Endodermal cell (in vitro differentiated cells): ENCODE measurements at places on chromosomes 5 and 9.
A peak's percentile ranks its signal among the peaks of the same experiment; 100 is the strongest.

DNA sequence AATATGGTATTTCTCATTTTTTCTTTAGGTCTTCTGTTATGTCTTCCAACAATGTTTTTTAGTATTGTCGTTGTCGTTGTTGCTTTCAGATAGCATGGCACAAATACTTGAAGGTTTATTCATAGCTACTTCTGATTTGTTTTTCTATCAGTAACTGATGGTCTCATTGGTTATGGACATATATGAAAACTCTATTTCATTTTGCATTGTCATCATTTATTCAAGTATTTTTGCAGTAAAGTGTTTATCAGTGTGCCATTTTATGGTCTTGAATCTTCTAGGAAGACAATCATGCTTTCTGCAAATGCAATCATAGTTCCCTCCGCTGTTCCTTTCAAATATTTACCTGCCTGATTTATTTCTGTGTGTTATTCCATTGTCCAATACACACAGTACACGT lies 44.0 kb upstream of the PRUNE2 start:
- no peak for DNase-seq

- DNase-seq = peak; percentile 68
Observed at GRCh38 chr5:176388003-176388443, 375 bp downstream of the NOP16 start.

- no peak for DNase-seq
Observed at GRCh38 chr9:136098844-136099243, 3.8 kb upstream of the NACC2 start.

- DNase-seq = no peak
Observed at GRCh38 chr9:90793729-90794128, 7.9 kb upstream of the SYK start.

DNA sequence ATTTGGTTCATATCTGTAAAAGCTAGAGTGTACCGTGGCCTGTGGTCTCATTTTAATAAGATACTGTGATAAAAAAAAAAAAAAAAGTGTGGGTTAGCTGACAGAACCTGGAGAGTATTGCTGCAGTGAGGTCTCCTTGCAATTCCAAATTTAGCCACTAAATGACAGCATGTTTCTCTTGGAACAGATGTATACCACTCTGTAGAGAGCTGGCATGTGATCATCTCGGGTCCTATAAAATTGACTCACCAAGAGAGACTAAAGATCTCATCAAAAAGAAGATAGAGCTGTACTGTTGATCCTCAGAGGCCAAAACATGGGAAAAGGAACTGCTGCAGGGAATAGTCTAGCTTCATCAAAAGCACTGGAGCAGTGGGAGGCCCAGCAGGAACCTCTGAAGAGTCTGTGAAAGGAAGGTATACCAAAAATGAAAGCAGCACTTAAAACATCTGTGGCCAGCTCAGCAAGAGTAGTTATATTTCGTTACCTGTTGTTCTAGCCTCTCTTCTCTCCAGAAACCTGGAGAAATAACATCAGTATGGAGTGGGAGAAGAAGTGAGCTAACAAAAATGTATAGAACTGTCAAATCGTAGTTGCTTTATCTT lies 826.8 kb downstream of the EFNA5 start:
- DNase-seq = peak; percentile 45

DNA sequence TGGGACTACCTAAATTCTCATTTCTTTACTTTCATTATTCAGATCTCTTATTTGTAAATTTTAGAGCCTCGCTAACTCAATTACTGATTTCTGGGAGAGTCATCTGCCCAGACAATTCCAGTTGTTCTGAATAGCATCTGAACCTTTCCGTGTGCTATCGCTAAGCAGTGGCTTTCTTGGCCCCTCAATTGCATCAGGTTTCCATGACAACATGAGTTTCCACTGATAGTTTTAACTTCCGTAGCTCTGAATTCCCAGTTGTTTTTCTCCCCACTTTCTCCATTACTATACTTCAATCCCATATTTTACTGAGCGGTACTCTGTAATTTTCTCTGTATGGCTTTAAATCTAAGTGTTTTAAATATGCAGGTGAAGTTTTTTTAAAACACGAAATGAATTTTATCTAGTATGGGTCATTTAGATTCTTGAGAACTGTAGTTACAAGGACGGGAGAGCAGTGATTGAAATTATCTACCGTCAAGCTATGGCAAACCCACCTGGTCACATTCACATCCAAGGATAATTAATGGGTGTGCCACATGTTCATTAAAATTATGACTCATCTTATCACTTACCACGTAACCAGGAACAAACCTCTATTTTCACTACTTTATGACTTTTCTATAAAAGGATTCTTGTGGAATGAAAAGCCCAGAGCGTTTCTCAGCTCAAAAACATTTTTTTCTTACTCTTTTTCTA lies 223.5 kb upstream of the PCSK5 start:
- no peak for DNase-seq

DNA sequence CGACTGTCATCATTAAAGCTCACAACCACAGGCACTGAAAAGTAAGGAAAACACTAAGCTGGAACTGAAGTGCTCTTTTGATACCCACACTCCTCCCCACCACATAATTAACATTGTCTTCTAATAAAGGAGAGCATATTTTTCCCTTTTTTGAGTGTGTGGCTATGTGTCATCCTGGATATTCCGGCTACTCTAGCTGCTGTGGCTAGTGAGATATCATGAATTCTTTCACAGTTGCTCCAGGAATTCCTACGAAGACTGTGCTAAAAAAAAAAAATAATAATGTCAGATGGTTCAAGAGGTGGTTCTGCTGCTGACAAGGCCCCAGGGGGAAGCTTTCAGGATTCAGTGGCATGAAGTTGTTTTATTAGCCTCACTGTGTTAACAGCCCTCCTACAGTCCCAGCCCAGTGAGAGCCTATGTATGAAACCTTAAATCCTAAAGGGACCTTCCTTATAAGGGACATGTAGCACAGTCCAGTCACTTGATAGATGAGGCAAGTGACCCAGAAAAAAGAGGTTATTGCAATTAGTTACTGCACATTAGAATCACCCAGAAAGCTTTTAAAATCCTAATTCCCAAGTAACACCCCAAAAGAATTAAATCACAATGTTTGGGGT lies 46.6 kb downstream of the TMEM252 start:
- DNase-seq = no peak

- DNase-seq = no peak
Observed at GRCh38 chr5:133905424-133905823, 63.0 kb downstream of the C5orf15 start.

- no peak for DNase-seq
Observed at GRCh38 chr5:41841325-41841724, 28.9 kb downstream of the OXCT1 start.

DNA sequence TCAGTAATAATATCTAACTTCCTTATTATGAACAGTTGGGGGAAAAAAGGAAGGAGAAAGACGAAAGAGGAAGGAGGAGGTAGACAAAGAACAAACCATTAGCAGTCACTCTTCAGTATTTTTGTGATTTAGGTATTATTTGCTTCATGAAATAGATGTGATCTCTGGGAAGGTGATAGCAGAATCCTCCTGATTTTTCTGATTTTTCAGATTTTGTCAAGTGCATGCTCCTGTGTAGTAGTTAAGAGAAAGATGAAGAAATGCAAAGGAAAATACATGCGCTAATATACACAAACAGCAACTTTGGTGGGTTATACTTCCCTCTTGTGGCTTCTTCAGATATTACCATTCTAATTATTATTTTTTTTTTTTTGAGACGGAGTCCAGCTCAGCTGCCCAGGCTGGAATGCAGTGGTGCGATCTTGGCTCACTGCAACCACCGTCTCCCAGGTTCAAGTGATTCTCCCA lies 31.6 kb downstream of the LMNB1 start:
- DNase-seq = no peak

- DNase-seq = no peak
Observed at GRCh38 chr5:136155761-136156160, 23.1 kb downstream of the SMAD5 start.

DNA sequence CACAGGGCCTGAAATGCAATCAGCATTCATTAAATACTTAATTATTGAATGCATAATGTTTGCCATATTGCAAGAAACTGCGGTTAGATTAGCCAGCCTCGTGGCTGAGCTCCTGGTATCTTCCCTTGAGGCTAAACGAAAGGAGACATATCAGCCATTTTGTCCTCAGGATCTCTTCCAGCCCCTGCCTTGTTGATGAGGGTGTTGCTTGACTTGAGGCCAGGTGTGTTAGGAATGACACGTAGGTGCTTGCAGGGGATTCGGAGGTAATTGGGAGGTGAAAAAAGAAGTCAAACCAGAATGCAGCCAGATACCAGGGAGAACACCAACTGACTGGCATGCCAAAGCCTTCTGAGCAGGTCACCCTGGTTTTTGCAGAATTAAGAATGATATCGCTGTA lies 12.5 kb downstream of the SH3RF2 start:
- DNase-seq = no peak

DNA sequence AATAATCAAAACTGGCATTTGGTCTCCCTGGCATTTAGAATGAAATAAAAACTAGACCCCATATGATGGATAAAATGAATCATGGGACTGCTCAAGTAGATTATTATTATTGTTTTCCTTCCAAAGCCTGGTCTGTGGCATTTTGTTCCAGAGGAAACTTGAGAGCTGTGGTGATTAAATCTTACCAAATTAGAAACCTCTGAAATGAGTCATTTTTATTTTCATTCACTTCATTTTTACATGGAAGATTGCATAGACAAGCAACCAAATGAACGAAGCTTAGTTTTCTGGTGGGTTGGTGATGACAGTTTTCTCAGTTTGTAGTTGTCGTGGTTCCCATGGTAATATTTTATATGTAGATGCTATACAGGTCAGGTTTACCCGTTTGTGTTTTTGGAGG lies 23.4 kb downstream of the PAM start:
- no peak for DNase-seq

GRCh38 chr5:16005225-16005624 lies 174.4 kb downstream of the MARCHF11 start:
- DNase-seq = no peak

GRCh38 chr5:123093111-123093600 lies 4.1 kb downstream of the PRDM6 start:
- DNase-seq = no peak

DNA sequence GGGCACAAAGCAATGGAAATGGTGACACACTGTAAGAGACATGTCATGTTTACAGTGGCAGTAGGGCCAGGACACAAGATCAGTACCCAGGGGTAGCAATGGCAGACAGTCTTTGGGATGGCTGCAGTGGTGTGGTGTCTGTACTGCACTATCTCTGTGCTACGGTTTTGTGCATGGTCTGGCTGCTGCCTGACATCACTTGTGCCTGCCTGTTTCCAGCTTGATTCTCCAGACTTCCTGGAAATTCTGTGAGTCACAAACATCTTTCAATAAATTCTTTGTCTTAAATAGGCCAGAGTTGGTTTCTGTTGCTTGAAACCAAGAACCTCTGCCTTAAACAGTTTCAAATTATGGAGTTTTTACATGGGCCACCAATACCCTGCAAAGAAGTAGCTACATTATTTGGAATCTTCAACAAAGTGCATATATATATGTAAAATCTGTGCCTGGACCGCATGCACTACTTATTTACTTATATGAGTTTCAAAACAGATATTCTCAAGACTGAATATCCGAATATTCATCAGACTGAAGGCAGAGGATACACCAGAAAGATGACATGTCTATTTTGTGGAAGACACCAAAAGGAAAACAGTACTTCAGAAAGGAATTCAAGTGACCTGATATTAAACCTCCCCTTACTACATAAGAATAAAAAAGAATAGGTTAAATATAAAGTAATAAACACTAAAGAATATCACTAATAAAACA lies 188.1 kb downstream of the RFX3 start:
- no peak for DNase-seq

GRCh38 chr9:109383356-109383755 lies 62.5 kb upstream of the EPB41L4B start:
- DNase-seq = no peak

GRCh38 chr9:106076711-106077110 lies 382.4 kb downstream of the TMEM38B start:
- no peak for DNase-seq

DNA sequence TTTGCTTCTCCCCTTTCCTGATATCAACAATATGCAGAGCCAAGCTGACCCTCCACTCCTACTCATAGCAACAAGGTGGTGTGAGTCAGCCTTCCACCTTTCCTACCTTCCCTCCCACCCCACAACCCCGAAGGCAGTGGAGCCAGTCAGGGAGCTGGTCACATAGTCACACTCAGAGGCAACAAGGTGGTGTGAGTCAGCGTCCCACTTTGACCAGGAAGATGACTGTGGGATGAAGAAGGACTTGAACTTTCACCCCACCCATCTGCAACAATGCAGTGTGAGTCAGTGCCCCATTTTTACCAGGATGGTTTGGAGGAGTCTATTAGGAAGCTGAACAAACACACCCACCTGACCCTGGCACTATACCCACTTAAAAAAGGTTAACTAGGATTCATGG lies 30.1 kb upstream of the ZNF782 start:
- DNase-seq = no peak

DNA sequence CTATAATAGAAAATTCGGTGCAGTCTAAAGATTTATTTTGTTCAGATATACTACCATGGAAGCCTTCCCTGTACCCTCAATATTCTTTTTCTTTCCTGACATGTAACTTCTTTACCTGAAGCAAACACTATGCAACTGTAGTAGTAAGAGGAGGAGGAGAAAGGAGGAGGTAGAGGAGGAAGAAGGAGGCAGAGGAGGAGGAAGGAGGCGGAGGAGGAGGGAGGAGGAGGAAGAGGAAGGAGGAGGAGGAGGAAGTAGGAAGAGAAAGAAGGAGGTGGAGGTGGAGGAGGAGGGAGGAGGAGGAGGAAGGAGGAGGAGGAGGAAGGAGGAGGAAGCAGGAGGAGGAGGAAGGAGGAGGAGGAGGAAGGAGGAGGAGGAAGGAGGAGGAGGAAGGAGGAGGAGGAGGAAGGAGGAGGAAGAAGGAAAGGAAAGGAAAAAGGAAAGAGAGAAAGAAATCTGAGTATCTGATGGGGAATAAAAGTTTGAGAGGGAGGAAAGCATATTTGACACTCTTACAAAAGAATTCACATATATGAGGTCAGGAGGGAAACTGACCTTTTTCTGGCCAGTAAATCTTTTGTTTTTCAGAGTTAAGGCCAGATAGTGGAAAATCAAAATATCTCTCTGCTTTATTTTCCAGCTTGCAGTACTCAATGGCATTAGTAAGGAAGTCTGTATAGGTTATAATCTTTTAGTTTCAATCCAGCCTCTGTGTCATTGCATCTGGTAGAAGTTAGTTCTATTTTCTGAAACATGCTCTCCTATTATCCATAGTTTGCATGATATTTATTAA lies 114.5 kb upstream of the LPAR1 start:
- DNase-seq = no peak

DNA sequence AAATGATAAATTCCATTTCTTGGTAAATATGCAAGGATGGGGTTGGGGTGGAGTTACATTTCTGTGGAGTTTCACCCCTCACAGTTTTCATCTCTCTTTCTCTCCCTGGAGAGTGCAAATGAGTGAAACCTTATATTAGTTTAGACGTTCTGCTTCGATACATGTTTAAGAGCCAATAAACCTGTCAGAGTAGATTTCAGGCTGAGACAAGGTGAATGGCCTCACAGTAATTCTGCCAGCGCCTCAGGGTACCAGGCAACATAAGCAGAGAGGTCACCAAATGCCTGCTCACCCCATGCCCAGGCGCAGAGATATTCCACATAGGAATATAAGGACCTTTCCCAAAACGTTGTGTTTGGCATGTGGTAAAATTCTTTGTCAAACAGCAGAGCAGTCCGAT lies 154.9 kb upstream of the VLDLR start:
- DNase-seq = no peak
